NCI-H187 treated with DMSO at 0.1 percent for 48 hours (cell line): ENCODE measurements at places on chromosomes 7 and 10.

DNA sequence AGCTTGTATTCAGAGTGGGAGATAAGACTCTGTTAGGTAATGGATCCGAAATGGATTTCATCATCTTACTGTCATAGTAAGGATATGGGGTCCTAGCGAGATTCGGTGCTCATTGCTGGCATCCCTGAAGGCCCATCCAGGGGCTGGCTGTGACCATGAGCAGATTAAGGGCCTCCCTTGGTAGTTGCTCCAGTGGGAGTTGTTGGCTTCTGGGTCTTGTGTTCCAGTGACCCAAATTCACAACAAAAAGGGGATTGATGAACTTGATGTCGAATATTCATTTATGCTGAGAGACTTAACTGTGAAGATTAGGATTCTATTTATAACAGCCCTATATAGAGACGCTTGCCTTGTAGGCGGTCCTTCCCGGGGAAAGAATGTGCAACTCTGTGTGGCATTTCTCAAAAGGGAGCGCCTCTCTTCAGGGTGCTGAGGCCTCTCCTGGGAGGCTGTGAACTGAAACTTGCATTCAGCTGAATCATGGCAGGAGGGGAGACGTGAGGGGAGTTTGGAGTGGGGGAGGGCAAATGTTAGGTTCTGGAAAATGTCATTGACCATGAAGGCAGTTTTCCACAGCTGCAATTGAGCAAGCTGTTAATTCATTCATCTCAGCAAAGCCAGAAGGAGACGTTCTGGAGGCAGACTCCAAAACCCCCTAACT is 233.1 kb upstream of the FZD8 start:
- no peak for DNase-seq

DNA sequence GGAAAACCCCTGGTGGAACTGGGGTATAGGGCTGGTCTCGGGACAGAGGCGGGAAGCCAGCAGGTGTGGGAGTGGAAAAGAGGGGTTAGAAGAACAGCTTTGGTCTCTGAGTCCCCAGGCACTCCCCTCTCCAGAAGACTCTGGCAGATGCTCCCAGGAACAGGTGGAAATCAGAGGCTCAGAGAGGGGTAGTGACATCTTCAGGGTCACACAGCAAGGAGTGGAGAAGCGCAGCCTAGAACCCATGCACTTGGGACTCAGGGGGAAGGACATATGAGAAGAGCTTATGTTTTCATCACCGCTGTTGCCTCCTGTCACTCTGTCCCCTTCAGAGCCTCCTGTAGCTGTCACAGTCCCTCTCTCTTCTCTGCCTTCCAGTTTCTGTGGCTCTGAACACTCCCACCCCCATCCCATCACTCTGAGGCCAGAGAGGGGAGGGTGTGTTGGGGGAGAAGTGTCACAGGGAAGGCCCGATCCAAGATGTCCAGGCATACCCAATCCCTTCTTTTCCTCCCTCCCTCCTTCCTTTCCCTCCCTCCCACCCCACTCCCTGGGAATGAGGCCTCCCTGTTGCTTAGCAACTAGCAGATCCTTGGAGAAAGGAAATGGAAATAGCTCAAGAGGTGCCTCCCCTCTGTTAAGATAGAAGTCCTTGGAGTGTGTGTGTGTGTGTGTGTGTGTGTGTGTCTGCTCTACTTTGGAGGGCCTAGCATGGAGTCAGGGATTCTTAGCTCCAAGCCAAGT is 32.0 kb downstream of the SRRM3 start:
- DNase-seq = no peak

DNA sequence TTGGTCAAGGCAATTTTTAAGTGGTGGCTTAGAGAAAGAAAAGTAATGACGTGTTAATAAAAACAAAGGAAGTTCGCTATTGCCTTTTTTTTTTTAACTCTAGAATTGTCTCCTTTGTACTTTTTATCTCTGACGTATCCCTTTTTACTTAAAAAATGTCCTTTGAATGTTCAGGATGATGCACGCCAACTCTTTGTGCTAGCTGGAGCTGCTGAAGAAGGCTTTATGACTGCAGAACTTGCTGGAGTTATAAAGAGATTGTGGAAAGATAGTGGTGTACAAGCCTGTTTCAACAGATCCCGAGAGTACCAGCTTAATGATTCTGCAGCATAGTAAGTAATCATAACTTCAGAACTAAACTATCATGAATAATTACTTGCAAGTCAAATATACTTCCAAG is 64.4 kb downstream of the GNAI1 start:
- no peak for DNase-seq

DNA sequence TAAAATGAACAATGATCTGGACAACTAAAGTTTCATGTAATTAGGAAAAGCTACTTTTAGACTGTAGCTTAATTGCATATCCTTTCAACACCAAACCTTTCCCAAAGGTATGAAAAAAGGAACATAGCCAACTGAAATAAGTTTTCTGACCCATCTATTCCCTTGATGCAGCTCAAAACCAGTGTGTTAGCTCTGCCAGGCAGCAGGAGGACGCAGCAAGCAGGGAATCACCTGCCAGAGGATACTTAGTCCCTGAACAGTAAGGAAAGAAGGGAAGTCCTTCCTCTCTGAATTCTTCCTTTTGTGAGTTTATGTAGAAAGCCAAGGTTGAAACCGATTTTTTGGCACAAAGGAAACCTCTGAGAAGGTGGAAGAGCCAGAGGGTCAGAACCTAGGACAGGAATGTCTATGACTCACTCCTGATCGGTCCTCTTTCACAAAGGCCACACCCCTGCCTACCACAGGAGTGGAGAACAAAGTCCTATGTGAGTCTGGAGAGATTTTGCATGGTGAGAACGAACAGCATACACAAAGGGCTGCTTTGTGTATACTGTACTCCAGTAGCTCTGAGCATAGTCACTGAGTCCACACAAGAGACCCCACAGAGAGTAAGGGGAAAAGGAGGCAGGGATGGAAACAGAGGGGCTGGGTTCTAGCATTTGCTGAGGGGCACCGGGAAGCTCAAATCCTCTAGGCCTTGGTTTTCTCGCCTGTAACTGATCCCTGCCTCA is 68.8 kb upstream of the GSDME start:
- no peak for DNase-seq

GRCh38 chr7:69790977-69791724 is 192.9 kb downstream of the AUTS2 start:
- DNase-seq = no peak

- DNase-seq = no peak
Measured at GRCh38 chr7:975702-976473, 539 bp upstream of the COX19 start.

DNA sequence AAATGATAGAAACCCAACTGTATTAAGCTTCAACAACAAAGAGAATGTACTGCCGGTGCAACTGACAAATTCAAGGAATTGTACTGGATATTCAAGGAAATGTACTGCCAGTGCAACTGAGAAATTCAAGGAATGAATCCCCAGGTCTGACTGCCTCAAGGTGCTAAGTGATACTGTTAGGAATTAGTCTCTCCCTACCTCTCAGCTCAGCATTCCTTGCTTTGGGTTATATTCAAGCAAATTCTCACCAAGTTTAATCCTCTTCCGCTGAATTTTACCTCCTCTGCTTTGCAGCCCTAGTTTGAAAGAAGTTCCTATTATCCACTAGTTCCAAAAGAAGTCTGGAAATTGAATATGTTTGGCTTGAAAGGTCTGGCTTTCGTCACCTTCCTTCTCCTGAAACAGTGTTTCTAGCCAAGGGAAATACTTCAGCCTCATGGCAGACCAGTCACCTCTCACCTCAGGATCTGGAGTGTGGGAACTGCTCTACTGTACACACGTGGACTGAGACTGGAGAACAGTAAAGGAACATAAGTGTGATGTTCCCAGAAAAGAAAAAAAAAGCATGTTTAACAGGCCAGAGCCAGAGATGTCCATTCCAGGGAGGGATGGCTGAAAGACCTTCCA is 60.4 kb downstream of the SORCS1 start:
- no peak for DNase-seq

DNA sequence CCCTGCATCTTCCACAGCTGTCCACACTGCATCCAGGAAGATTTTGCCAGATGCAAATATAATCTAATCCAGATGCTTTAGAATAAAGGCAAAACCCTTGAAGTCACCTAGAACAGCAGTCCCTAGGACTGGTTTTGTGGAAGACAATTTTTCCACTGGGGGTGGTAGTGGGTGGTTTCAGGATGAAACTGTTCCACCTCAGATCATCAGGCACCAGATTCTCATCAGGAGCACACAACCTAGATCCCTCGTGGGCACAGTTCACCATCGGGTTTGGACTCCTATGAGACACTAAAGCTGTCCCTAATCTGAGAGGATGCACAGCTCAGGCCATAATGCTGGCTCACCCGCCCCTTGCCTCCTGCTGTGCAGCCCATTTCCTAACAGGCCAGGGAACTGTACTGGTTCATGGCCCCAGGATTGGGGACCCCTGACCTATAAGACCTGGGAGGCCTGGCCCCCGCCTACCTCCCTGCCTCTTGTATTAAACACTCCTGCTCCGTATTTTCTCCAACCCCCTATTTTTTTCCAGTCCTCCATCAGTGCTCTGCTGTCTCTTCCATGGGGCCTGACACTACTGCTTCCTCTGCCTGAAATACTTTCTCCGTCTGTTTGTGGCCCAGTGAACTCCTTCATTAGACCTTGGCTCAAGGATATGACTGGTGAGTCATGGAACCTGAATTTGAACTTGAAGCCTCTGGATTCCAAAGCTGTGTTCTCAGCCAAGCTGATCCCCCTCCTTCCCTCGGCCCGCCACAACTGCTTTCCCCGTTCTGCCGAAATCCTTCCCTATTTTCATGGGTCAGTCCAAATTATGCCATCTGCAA is 79.9 kb upstream of the RHEB start:
- DNase-seq = no peak

- no peak for DNase-seq
Measured at GRCh38 chr10:100997360-100998182, 2.0 kb upstream of the LZTS2 start.

- no peak for DNase-seq
Measured at GRCh38 chr10:67770537-67770936, 67.5 kb downstream of the DNAJC12 start.

DNA sequence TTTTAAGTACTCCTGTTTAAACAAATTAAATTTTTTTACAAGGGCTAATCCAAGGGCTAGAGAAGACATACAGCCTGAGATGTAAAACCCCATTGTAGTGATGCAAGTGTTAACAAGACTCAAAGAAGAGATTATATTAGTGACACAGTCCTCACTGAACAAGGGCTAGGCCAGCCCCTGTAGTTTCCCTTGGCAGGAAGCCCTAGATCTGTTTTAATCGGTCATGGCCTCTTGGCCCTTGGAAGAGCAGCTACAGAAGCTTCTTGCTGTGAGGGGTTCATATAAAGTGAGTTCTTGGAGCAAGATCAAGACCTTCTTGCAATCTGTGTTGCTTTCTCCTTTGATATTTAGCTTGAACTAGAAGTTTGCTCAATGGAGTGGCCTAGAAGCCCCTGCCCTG is 1339.4 kb downstream of the XPNPEP1 start:
- no peak for DNase-seq

DNA sequence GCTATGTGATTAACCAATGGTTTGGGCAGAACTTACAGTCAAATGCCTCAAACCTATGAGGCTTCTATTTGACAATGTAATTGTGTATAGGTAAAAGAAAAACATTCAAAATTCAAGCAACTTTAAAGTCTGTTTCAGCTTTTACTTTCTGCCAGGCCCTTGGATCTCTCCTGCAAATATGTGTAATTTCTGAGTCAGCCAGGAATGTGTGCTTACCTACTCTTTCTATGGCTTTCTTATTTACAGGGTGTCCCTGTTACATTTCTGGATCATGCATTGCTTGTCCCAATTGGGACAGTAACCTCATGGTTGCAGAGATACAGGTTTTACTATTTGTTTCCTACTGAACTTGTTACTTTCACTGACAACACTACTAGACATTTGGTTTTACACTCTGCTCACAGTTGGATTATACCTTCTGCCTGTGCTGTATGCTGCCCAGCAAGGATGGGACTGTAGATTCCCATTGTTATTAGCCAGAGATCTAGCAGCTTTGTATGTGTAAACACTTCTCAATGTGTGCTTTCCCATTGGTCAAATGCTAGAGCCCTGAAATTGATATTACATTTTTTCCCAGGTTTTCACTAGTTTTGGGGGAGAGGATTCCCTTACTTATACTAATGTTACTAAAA is 355.3 kb downstream of the ARL4A start:
- no peak for DNase-seq

GRCh38 chr10:78337646-78338391 is 304.2 kb downstream of the RPS24 start:
- no peak for DNase-seq
